ENCODE measurements at places on chromosomes 11 and 22.

GRCh38 chr22:39732625-39733024, 160.9 kb downstream of the ENTHD1 start:
- no peak for DNase-seq

- DNase-seq, result no peak
These were observed 24.8 kb downstream of the MYH9 start for GRCh38 chr22:36362932-36363331.

DNA sequence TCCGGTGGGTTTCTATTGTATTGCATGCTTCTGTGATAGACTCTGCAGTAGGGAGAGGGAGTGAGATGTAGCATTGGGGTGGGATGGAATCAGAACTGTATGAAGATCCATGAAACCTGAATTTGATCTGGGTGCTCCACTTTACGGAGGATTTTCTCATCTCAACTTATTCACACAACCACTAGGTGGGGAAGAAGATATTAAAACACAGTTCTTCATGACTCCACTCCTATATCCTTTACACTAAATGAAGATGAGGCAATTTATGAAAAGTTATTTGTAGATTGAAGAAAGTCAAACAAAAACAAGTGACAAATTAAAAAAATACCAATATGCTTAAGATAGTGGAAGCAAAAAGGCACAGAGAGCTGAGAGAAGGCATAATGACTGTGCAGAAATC, 92.6 kb upstream of the PDGFD start:
- no peak for DNase-seq

- no peak for DNase-seq
These were observed 1516.9 kb downstream of the BRD1 start for GRCh38 chr22:48310740-48311139.

DNA sequence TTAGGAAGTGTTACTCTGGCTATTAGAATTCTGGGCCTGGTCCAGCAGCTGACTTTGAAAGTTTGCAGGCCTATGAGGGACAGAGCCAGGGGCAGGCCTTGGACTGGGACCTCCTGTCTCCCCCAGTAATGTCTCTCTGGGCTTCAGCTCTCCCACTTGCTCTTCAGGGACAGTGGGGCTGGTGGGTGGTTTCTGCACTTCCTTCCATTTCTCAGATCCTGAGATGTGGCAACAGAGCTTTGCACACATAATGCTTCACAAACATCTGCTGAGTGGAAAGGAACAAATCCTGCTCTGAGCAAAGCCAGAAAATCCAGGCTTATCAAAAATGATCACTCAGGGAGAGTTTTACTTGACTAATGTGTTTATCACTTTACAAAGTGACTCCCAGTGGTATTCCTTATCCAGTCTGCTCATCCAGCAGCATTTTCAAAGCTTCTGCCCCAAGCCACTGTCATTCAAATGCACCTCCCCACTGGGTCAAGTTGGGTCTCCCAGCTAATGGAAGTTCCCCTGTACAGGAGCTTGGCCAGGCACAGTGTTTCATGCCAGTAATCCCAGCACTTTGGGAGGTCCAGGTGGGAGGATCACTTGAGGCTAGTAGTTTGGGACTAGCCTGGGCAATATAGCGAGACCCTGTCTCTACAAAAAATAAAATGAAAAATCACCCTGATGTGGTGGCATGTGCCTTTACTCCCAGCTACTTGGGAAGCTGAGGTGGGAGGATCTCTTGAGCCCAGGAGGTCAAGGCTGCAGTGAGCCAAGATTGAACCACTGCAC, 13.5 kb upstream of the OSBP2 start:
- DNase-seq, result no peak

GRCh38 chr22:35555483-35555890, 14.9 kb downstream of the RASD2 start:
- no peak for DNase-seq

DNA sequence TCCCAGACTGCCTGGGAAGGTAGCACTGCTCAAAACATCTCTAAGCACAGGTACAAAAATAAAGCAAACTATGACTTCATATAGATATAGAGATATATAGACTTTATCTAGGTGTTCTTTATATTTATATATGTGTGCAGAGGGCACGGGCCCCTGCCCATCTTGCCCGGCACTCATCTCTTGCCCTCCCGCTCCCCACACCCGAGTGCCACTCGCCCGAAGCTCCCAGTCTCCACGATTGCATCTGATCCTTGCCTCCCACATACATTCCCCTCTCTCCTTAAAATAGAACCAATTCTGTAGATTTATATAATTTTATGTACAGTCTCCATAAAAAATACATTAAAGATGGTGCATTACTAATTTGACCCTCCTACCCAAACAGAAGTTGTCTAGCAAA, 55.5 kb downstream of the IGSF9B start:
- no peak for DNase-seq

GRCh38 chr11:119346605-119347004, at the start of gene MFRP:
TSS of gene MFRP (minus strand) at chr11:119346705. CDS start at chr11:119346513, 192 bp downstream.
- no peak for DNase-seq

- peak; percentile 2 for DNase-seq
These were observed 149.7 kb downstream of the LRRC4C start for GRCh38 chr11:41309716-41310115.

DNA sequence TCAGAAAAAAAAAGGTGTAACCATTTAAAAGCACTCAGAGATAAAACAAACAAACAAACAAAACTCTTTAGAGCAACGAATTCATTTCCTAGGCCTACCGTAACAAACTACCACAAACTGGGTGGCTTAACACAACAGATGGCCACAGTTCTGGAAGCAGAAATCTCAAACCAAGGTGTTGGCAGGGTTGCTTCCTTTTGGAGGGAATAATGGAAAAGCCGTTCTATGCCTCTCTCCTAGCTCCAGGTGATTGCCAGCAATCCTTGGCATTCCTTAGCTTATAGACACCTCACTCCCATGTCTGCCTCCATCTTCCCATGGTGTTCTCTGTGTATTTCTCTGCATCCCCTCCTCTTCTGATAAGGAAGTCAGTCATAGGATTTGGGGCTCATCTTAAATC, 200.4 kb downstream of the RAB38 start:
- DNase-seq, result no peak

DNA sequence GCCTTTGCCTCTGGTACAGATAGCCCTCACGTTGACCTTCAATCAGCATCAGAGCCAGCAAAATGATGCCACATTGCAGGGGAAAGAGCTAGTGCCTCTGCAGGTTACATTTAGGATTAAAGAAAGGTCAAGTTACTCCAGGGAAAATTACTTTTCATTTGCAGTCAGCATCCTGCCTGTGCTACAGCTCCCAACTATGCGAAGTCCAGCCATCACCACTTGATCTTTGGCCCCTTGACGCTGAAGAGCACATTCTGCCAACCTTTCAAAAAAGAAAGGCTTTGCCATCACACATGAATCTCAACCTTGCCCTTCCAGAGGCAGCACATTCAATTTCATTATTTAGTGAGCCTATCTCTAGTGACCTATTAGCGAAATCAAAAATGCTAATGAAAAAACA, 11.3 kb downstream of the FJX1 start:
- DNase-seq, result no peak

- DNase-seq, result no peak
These were observed 12.0 kb upstream of the TTLL12 start for GRCh38 chr22:43198936-43199335.

DNA sequence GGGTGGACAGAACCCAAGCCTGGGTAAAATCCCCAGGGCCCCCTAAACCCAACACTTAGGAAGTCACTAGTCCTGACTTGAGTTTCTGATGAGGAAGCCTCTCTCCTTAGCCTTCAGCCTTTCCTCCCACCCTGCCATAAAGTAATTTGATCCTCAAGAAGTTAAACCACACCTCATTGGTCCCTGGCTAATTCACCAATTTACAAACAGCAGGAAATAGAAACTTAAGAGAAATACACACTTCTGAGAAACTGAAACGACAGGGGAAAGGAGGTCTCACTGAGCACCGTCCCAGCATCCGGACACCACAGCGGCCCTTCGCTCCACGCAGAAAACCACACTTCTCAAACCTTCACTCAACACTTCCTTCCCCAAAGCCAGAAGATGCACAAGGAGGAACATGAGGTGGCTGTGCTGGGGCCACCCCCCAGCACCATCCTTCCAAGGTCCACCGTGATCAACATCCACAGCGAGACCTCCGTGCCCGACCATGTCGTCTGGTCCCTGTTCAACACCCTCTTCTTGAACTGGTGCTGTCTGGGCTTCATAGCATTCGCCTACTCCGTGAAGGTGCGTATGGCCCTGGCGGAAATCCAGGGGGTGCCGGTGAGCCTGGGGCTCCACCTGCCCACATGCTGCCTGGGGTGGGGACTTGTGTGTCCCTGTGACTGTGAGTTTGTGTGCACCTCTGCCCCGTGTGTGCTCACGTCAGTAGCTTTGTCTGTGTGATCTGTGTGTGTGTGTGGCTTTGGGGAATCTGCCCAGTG, at the start of gene IFITM1:
IFITM1 (plus strand) TSS at position 254 of the 767 bp plus-strand sequence; CDS start at position 385, 131 bp downstream.
- no peak for DNase-seq

GRCh38 chr22:37303821-37304274, 21.5 kb downstream of the CYTH4 start:
- DNase-seq, result no peak

DNA sequence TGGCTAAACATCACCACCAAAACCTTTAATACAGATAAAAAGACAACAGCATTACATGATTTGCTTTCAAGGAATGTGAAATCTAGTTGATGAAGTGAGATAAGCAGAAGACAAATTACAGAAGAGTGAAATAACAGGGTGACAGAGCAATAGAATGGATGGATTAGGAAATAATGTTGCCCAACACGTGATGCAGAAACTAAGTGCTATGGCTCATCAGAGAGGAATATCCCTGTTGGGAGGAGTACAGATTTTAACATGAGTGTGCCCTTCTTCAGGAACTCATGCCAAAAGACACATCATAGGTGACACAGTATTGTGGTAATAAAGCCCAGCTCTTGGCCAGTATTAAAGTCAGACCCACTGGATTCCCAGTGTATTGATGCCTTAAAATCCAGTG, 176.6 kb upstream of the RAG2 start:
- DNase-seq, result no peak

Data from NCI-H526 (cell line).